ENCODE measurements at places on chromosomes 5 and 9.

- DNase-seq, result no peak
Observed at GRCh38 chr5:15133456-15133965, 261.9 kb upstream of the ANKH start.

GRCh38 chr9:121661328-121661727 is 9.9 kb downstream of the DAB2IP start:
- no peak for DNase-seq

DNA sequence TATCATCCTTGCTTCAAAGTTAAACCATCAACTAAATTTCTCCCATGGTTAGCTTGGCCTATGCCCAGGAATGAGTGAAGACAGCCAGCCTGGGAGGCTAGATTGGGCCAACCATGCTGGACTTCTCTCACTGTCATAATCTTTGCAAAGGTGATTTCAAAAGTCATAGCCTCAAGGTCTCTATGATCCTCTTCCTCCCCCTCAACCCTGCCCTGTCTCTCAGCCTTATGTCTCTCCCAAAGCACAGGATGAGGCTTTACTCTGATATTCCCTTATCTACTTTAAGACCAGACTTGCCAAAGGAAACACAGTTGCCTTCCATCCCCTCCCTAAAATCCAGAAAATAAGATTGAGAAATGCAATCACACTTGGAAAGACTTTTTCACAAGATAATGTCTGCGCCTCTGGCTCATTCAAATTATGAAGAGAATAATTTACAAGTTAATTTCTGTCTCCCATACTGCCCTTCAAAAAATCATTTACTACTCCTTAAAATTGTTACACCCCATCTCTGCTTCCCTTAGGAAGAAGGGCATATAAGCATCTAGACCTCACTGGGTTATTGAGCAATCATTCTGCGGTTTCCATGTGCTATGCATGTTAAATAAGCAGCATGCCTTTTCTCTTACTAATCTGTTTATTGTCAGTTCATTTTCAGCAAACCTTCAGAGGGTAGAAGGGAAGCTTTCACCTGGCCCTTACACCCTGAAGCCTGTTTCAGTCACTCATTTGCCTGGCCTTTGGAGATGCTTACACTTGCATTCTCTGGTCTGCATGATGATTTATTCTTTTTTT is 113.8 kb upstream of the ANKRD55 start:
- DNase-seq, result no peak

GRCh38 chr9:118510711-118511110 is 806.5 kb downstream of the TLR4 start:
- no peak for DNase-seq

GRCh38 chr5:142106061-142106460 is 2.5 kb upstream of the NDFIP1 start:
- DNase-seq, result no peak

GRCh38 chr5:10729320-10730042 is 31.6 kb downstream of the DAP start:
- DNase-seq, result no peak

DNA sequence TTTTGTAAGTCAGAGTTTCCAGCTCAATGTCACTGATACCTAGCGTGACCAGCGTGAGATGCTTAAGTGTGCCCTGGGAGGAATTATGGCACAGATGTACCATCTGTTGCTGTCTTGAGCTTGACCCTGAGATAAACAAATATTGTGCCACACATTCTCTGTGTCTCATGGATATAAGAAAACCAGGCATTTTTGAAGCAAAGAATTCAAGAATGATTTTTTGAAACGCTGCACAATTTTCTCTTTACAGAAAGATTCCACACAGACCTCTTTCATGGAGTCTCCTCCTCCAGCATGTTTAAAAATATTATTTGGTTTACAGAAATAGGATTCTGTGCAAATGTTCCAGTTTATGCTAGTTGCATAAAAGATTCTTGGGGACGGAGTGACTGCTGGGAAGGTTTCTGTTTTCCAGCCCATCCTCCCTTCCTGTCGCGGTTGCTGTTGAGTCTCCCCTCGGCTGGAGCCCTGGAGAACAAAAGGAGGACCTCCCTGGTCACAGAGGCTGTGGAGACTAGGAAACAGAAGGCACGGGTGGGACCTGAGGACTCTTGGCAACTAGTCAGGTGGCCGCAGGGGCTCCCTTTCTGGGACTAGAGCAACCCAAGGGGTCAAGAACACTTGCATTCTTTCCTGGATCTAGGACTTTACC is 120.8 kb downstream of the RASGRF2 start:
- DNase-seq, result no peak

GRCh38 chr9:2260417-2261306 is 245.5 kb downstream of the SMARCA2 start:
- DNase-seq, result no peak

DNA sequence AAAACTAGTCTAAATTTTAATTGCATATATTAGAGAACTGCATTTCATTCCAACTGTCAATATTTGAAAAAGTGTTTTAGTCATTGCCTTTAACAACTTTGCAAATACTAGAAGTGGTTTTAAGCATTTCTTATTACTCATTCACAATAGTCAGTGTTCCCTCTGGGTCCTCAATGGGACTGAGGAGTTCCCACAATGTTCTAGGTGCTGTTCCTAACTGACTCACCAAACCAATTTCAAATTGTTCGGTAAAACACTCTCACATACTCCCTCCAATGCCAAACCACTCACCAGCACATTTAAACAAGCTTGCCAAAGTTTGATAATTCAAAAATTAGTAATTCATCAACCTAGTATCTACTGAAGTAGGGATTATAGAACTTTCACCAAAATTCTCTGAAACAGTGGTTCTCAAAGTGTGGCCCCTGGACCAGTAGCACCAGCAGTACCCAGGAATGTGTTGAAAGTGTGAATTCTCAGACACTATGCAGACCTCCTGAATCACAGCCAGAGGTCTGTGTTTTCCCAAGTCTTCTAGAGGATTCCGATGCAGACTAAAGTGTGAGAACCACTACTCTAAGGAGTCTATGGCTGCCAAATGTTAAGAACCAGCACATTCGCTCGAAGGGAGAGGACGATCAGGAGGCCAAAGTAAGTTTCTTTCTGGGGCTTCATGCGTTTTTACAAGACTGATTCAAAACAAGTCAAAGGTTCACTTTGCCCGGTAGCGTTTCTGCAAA is 72.8 kb downstream of the APBA1 start:
- DNase-seq, result no peak

DNA sequence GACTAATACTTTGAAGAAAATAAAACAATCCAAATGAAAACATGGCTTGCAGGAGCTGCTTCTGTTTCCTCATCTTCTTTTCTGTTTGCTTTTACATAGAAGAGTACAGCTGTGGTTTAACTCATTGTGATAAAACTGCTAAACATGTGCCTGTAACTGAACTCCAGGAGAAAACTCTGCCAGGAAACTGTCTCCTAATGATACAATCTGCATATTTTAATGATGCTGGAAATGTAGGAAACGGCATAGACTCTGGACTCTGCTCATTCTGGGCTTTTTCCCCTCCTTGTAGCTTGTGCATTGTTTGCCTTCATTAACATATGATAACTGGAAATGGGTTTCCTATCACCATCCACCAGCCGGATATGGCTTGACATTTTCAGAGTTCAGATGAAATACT is 813.3 kb upstream of the WWC1 start:
- DNase-seq, result no peak

DNA sequence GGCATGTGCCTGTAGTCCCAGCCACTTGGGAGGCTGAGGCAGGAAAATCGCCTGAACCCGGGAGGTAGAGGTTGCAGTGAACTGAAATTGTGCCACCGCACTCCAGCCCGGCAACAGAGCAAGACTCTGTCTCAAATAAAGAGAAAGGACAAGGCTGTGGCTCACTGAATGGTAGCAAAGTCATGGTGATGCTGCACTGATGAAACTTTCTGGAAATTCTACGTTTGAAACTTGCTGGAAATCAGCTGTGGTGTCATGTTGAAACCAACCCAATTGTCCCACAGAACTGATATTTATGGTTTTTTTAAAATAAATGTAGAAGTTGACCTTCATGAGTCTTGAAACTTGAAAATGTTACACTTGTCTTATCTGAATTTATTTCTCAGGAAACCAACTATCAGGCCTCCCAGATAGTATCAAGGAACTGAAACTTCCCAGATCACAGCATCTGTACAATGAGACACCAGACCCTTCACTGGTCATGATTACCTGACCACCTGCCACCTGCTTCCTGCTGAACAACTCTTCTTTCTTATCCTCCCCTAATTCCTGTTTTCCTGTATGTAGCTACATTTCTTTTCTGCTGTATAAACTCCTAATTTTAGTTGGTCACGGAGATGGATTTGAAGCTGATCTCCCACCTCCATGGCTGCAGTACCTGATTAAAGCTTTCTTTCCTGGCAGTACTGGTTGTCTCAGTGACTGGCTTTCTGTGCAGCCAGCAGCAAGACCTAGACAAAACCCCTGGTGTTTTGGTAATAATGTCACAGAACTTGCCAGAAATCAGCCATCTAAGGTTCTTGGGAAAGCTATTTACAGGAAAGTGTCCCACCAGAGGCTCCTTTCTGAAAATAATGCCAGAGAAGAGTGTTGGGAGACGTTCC is 5.6 kb upstream of the TBC1D13 start:
- no peak for DNase-seq

DNA sequence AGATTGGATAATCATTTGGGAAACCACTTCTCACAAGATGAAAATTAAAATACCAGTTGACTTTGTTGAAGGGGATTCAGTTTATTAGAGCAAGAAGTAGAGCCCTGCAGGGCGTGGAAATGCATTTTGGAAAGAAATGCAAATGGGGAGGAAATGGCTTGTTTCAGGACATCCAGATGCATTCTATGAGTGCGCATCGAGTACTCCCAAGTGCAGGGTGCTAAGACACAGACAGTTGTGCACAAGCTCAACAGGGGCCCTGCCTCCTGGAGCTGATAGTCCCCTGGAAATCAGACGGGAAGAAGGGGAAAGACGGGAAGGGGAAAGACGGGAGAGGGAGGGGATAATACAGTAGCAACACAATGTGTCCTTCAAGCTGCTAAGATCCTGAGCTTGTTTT is 64.0 kb downstream of the NSUN2 start:
- no peak for DNase-seq

GRCh38 chr9:136481558-136481957 is 1.3 kb downstream of the SEC16A start:
- DNase-seq, result no peak

- no peak for DNase-seq
Observed at GRCh38 chr5:140365282-140365681, 5.3 kb downstream of the SLC4A9 start.

GRCh38 chr5:41598011-41598410 is 87.6 kb upstream of the PLCXD3 start:
- no peak for DNase-seq

GRCh38 chr9:75531588-75531987 is 358.9 kb upstream of the PCSK5 start:
- no peak for DNase-seq

- no peak for DNase-seq
Observed at GRCh38 chr5:172886476-172886875, 52.4 kb downstream of the ERGIC1 start.

DNA sequence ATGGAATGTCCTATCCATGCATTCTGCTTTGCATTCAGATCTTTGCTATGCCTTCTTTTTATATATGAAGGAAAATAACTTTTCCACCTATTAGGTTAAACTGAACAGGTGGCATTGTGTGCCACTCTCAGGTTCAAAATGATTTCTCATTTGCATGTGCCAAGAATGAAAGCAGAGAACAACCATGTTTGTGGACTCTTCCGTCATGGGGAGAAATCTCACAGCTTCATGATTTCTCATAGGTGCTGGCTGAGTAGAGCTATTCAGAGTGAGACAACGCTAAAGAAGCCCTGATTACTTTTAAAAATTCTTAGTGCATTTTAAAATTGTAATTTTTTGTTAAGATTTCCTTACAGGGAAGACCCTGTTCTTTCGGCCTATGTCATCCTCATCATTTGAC is 472.1 kb downstream of the RASEF start:
- DNase-seq, result no peak

- DNase-seq, result no peak
Observed at GRCh38 chr9:70442328-70442848, 27.9 kb upstream of the KLF9 start.

DNA sequence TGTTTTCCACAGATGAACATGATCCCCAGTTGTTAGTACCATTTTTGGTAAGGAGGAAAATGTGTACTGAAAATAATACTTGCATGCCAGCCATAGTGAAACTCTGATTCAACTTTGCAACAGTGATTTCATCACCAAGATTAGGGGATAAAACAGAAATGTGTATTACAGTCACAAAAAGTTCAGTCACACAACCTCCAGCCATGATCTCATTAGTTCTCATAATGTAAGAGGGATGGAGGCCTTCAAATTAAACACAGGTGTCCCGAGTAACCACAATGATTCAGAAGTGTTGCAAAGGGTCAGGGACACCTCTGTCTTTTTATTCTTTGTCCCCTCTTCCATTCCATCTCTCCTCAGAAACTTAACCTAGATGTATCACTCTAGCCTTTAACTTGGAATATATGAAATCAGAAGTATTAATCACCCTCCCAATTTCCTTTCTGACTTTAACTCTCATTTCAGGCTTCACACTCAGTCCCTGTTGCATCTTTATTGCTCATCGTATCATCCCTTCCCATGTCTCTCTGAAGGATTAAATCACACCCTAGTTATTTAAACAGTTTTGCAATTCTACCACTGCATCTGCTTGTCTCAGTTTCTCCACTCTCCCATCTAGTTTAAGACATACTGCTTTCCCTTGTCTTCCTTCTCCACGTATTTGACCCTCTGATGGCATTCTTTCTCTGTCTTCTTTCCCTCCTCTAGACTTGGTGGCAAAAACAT is 291.2 kb downstream of the ADAMTS6 start:
- no peak for DNase-seq

DNA sequence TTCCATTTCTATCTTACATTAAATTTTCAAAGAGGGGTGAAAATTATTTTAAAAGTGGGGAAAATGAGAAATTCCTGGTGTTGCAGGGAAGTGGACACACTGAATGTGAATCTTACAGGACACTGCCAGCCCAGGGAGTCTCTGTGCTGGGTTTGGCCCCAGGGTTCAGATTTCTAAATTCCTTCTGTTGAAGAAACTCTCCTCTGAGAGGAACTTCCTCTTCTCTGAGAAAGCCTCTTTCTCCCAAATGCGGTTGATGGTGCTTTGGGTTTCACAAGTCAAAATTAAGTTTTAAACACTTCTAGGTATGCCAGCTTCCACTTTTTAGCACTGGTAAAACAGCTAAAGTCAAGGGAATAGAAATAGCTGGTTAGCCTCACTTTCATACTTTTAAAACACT is 317.9 kb upstream of the ITGA1 start:
- DNase-seq, result no peak

- no peak for DNase-seq
Observed at GRCh38 chr5:157387683-157388093, 72.3 kb upstream of the NIPAL4 start.
